Memory B cell (primary cell): ENCODE measurements at places on chromosomes 3 and 15.

- DNase-seq = no peak
Measured at GRCh38 chr3:149352556-149352955, 19.1 kb upstream of the TM4SF18 start.

GRCh38 chr15:38517312-38517975 lies 47.2 kb downstream of the RASGRP1 start:
- DNase-seq = no peak

DNA sequence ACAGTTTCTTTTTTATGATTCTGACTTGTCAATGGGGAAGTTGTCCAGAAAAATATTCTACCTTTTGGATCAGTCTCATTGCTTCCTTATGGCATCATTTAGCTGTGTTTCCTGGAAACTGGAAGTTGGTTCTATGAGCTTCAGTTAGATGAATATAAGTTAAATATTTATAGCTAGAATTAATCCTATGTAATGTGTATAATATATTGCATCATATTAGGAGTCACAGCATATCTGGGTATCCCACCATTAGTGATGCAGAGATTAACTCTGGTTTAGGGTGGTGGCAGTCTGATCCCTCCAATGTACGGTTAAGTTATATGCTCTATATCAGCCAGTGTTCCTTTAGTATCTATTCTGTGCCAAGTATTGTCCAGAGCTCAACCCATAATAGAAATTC lies 19.3 kb downstream of the KLHL24 start:
- no peak for DNase-seq

- DNase-seq = no peak
Measured at GRCh38 chr3:121649645-121650044, 11.1 kb downstream of the HCLS1 start.

- DNase-seq = no peak
Measured at GRCh38 chr3:61903074-61903473, 341.7 kb downstream of the PTPRG start.
